ENCODE measurements at places on chromosomes 3 and 15.

DNA sequence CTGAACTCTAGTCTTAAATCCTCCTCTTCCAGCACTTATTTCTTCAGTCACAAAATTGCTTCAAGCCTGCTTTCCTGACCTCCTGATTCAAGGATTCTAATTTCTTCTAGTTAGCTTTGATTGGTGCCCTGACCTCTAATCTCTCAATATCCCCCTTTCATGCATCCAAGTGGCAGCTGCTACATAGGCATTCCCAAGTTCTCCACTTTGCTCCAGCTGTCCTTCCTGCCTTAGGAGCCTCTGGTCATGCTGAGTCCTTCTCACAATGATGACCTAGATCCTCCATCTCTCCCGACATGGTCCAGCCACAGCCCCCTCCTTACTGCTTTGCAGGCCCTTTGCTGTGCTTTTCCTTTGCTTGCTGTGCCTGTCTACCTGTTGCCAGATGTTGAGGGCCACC lies 347.8 kb upstream of the C2CD4B start:
- DNase-seq, result no peak

GRCh38 chr3:4562595-4562994 lies 69.4 kb downstream of the ITPR1 start:
- no peak for DNase-seq

GRCh38 chr3:3633761-3634160 lies 165.5 kb upstream of the LRRN1 start:
- DNase-seq, result no peak

GRCh38 chr15:83890587-83890986 lies 236.7 kb downstream of the ADAMTSL3 start:
- DNase-seq, result no peak

DNA sequence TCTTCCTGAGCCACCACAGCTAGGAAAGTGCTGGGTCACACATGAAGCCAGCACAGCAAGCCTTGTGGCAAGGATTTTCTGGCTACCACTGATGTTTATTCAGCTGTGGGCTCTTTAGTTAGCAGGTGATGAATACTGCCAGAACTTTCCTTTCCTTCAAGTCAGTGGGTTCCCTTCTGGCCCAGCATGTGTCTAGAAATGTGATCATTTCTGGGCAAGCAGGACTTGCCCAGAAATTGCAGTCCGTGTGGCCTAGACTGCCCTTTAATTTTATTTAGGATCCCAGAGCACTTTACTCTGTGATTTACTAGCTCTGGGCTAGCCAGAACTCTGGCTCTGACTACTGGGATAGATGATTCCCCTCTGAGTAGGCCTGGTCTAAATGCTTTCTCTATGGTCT lies 397.5 kb downstream of the ZIC4 start:
- DNase-seq, result no peak

GRCh38 chr3:159852821-159853505 lies 135.7 kb upstream of the IL12A start:
- no peak for DNase-seq

GRCh38 chr3:11322931-11323330 lies 50.7 kb downstream of the ATG7 start:
- no peak for DNase-seq

GRCh38 chr3:142651711-142652110 lies 55.5 kb downstream of the PLS1 start:
- no peak for DNase-seq

DNA sequence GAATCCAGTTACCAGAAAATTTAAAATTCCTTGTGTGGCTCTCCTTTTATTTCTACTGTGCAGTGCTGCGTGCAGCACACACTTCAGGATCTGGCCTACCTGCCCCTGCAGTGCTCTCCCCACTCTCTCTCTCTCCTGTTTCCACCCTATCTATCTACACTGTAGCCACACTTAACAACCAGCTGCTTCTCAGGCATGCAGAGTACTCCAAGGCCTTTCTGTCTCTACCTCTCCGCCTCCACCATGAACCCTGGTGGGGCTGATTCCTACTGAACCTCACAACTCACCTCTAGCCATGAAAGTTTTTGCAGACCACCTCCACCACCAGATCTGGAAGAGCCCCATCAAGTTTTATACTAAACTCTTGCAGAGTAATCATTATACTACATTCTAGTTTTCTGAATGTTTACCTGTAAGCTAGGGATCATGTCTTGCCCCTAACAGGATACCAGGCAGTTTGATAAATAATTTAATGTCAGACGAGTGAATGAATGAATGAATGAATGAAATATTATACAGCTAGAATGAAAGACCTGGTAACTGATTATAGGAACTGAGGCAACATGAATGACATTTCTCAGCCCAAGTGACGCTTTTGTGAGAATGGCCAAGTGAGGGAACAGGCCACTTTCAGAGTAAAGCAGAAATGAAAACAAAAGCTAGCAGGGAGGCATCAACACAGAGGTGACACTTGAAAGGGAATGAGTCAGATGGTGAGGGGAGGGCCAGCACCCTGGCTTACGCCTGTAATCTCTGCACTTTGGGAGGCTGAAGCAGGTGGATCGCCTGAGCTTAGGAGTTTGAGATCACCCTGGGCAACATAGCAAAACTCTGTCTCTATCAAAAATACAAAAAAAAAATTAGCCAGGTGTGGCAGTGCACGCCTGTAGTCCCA lies 363.5 kb downstream of the FOXP1 start:
- DNase-seq, result no peak

- DNase-seq, result no peak
Observed at GRCh38 chr15:99476413-99477222, 89.2 kb upstream of the MEF2A start.

DNA sequence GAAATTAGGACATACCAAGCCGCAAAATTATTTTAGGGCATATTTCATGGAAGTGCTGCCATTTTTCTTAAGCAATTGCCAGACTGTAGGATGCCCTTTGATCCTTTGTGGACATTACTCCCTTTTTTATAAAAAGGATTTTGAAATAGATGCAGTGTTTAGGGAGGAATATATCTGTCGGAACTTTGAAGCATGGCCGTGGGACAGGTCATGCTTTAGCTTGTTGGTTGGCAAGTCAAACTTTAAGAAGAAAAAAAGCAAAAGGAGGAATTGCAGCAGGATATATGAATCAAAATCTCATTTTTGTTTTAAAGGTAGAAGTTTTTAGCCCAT lies 122.1 kb downstream of the MCTP2 start:
- no peak for DNase-seq

GRCh38 chr3:17552351-17552750 lies 190.1 kb downstream of the TBC1D5 start:
- no peak for DNase-seq

DNA sequence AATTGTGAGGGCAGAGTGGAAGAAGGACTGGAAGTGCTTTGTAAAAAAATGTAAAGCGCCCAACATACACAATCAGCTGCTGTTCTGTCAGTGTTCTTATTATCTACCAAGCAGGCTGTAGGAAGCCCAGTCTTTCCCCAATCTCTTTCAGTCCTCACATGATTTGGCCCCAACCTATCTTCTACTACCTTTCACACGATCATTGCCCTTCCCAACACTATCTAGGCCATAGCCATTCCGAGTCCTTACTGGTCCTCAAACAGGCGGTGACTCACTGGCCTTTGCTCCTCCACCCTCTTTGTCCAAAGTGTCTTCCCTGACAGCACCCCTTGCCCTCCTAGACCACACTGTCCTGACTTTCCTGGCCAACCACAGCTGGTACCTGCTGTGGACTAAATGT lies 861 bp upstream of the RFT1 start:
- DNase-seq, result no peak

- DNase-seq, result no peak
Observed at GRCh38 chr3:51715977-51716294, 9.1 kb downstream of the GRM2 start.

- DNase-seq, result no peak
Observed at GRCh38 chr15:39250001-39250400, 330.9 kb upstream of the THBS1 start.

- DNase-seq, result no peak
Observed at GRCh38 chr3:47313341-47314055, 30.8 kb downstream of the KLHL18 start.

- DNase-seq, result no peak
Observed at GRCh38 chr3:99031778-99032177, 130.3 kb upstream of the DCBLD2 start.

DNA sequence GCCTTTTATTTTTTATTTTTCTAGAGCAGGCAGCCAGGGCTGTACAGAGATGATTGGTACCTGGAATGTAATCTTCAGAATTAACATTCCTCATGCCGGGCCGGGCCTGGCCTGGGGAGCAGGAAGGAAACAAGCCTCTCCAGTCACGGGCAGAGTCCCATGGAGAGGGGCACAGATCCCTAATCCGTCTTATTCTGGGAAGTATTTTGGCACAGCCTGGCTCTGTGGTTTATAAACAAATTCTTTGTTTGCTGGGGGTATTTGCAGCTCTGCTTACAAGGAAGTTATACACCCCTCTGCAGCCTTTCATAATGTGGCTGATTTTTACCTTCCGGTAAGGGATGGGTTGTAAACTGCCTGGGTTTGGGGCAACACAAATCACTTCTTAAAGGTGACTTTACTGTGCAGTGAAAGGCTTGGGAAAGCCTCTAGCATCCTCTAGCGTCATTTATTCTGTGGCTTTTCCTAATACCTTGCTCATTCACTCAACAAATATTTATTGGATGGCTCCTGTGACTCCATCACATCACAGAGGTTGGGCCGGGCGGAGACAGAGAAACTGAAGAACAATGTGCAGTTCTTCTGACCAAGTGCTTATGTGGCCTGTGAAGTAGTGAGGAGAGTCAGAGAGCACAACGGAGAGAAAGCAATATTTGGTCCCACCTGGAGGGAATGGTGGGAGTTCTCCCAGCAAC lies 2.7 kb downstream of the SLC6A20 start:
- no peak for DNase-seq

GRCh38 chr3:183274609-183275008 lies 21.6 kb downstream of the B3GNT5 start:
- DNase-seq, result no peak

DNA sequence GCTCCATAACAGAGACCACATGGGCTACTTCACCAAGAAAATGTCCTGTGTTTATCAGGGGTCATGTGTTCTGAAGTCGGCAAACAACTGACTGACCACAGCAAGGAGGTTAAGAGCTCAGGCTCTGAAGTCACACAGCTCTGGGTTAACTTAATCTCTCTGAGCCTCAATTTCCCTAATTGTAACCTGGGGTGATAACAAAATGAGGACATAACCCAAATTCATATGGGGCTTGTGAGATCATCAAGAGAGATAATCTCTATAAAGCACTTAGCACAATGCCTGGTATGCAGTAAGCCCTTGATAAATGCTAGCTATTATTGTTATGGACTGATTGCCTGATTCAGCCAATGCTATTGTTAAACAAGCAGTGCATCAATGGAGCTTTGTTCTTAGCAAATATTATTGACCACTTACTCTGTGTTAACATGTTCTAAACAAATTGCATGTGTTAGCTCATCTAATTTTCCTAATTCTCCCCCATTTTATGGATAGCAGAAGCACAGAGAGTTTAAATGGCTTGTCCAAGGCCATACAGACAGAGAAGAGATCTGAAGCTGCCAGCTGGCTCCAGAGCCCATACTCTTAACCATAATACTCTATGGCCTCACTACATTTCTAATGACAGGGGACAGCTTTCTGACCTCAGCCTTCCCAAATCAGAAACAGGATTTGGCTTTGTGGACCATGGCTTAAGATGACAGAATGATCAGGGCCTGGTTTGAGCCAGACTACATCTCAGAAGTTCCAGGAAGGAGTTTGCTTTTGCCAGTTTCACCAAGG lies 78.3 kb downstream of the SHQ1 start:
- no peak for DNase-seq

DNA sequence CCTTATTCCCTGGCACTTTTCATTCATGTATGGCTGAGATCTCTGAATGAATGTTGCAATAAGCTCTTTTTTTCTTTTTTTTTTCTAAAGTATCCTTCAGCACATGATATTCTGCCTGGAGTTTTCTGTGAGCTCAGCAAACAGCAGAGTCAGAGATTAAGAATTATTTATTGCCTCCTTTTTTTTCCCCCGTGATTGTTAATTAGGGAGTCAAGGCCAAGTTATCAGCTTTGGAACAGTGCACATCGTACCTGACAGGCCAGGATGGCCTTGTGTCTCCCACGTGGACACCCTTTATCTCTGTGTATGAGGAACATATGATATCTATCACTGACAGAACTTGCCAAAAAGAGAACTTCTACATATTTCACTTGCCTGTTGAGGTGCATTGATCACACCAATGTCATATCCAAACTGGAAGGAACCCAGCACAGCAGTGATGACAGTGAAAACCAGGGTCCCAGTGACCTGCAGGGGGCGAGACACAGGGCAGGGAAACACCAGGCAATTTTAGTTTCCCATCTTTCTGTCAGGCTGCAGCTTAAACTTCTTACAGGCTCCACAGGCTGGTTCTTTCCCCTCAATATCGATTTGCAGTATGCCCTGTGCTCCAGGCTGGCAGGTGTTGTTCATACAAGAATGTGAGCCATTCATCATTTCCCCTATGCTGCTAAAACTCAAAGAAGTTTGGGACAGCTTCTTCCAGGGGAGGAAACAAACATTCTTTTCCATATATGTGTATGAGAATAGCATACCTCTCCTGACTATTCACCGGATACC lies 8.2 kb downstream of the SLC2A2 start:
- DNase-seq, result no peak

DNA sequence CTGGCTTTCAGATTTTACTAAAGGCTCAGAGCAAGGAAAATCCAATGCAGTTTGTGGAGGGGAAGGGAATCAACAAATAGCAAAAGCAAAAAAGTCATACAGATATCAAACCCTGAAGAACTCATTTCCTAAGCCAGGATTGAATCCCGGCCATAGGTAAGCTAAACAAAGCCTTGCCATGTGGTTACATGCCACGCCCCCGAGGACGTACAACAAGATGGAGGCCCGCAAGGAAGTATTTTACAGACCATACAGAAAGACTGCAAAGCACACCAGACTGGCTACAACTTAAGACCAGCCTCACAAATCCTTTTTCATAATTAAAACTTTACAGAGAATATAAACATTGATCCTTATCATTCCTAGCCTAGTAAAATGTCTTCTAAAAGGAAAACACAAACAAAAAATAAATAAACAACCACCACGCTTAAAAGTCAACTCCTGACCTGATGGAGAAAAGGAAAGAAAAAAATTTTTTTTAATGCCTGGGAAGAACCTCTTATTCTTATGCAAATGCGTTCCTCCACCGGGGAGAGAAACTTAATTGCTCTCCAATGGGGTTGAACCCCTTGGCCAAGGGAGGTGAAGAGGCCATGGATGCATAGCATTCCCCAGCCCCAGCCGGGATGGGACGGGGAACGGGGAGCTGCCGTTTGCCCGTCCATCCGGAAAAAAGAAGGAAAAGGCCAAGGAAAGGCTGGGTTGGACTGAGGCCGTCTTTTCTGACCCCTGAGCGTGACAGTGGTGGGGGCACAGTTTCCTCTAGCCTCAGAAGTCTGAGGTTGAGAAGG lies 39.3 kb downstream of the IL1RAP start:
- DNase-seq, result no peak

- DNase-seq, result no peak
Observed at GRCh38 chr3:17035033-17035432, 150.3 kb downstream of the PLCL2 start.

- DNase-seq, result no peak
Observed at GRCh38 chr15:57578288-57578900, 13.3 kb upstream of the MYZAP start.

- no peak for DNase-seq
Observed at GRCh38 chr3:169146866-169147237, 516.7 kb downstream of the MECOM start.

- DNase-seq, result no peak
Observed at GRCh38 chr3:33658621-33658990, 59.4 kb downstream of the CLASP2 start.

- DNase-seq, result no peak
Observed at GRCh38 chr15:69403594-69403993, 10.6 kb upstream of the KIF23 start.
